BE2C (cell line): ENCODE measurements at places on chromosomes 11 and 22.

DNA sequence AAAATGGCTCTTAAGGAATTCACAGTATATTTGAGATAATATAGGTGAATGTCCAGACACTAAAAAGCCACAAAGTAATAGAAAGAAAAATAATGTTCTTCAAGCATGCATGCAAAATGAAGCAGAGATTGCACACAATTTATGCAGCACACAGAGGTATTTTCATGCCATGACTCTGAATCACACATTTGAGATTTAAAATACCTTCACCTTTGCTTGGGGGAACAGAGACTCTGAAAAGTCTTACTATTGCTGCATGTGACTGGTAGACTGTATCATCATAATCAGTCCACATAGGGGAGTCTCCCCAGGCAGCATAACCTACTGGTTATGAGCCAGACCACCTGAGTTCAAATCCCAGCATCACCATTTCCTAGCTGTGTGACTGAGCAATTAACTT lies 96.2 kb downstream of the RCN1 start:
- DNase-seq, result no peak

DNA sequence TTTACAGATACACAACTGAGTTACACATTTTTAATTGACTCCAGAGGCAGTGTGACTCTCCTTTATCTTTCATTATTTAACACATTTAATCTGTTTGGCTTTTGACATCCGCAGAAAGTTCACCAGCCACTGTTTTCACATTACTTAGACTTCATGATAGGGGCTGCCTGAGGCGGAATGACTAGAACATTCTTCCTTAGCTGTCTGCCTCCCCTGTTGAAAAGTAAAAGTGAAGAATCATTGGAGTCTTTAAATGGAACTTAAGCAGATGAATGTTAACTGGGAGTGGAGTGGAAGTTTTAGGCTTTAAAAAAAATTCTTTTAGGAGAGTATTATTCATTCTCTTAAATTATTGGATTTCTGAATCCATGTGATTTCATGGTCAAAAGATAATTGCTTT lies 229.2 kb upstream of the MTNR1B start:
- DNase-seq, result no peak

- DNase-seq, result no peak
Observed at GRCh38 chr11:15473954-15474837, 359.5 kb downstream of the INSC start.

GRCh38 chr22:29798318-29798717 lies 31.1 kb downstream of the UQCR10 start:
- no peak for DNase-seq

DNA sequence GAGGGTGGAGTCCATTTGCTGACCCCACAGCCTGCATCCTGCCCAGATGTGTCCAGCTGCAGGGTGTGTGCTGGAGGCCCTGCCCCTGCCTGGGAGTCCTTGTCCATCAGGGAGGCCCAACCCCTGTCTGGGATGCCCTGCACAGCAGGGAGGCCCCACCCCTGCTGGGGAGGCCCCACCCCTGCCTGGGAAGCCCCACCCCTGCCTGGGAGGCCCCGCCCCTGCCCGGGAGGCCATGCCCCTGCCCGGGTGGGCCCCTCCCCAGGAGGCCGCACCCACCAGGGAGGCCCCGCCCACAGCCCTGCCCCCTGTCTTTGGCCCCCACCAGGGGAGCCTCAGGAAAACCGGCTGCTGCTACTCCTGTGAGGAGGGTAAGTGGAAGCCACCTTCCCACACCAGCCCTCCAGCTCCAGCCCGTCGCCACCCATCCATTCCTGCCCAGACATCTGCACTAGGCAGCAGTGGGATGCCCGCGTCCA lies 37.2 kb downstream of the MUC5B start:
- peak; percentile 50 for DNase-seq

- DNase-seq, result no peak
Observed at GRCh38 chr11:119533462-119533861, 110.5 kb upstream of the THY1 start.

DNA sequence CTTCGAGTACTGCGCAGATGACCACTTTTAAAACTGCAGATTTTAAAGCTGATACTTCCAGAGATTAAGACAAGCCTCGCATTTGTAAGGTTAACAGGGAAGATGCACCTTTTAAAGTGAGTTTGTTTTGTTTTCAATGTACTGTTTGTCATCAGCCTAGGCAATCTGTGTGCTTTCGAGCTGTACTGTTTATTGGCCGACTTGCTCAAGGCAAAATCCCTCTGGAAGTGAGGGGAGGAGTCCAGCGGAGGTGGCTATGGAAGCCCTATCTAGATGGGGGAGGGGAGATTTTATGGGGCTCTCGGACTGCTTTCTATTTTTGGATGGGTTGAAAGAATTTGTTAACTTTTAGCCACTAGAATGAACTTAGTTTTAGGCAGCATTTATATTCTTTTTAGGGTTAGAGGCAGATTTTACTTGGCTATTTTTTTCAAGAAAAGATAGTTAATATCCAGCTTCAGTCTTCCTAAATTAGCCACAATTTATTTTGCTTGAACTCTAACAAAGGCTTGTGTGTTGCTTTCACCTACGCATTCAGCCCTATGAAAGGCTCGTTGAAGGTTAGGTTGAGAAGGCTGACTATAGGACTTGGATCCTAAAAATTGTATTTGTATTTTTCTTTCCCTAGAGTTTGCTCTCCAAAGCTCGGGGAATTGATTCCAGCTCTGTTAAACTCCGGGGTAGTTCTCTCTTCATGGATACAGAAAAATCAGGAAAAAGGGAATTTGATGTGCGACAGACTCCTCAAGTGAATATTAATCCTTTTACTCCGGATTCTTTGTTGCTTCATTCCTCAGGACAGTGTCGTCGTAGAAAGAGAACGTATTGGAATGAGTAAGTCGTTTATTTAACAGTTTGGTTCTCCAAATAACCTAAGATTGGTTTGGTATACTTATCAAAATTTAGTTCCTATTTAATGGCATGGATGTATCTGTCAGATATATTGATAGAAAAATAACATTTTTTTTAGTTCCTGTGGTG lies 2.1 kb downstream of the WEE1 start:
- peak; percentile 64 for DNase-seq

DNA sequence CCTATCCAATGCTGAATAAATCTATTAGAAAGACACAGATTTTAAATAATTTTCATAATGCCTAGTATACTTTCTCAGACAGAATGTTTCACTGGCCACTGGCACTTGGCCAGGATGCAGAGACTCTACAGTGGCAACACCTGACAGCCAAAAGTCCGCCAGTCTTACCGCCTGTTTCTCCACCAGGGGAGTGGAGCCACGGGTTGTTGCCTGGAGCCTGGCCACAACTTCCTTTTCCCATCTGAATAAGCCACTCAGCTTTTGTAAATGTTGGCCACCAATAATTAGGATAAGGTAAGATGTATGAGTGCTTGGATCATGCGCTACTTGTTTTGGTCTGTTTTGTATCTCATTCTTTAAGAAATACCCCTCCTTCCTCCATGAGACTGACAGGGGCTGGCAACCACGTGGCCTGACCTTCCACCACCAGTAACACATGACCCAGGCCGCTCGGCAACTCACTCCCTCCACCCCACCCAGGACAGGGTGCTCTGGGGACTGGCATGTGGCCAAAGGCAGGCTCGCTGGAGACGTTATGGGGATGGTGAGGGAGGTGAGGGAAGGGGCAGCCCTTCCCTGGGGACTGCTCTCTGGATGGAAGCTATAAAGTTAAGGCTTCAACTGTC lies 93.0 kb upstream of the BID start:
- DNase-seq, result peak; percentile 72

GRCh38 chr22:19970479-19971275 lies 29.1 kb upstream of the TXNRD2 start:
- DNase-seq, result peak; percentile 80

- DNase-seq, result no peak
Observed at GRCh38 chr22:30650508-30651116, 15.0 kb downstream of the SLC35E4 start.

DNA sequence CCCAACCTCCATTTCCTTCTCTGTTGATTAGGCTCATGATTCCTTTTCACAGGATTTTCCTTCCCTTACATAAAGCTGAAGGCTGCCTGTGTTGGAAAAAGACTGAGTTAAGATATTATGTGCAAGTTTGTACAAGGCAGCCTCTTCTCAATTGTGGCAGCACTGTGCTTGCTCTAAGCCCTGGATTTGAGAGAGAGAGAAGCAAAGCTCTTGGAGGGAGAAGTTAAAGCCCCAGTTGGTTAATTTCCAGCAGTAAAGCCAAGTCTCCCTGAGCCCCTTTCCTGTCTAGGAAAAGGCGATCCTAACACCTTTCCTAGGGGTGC lies 128.3 kb upstream of the SESN3 start:
- no peak for DNase-seq

- no peak for DNase-seq
Observed at GRCh38 chr22:45188779-45189178, 25.1 kb downstream of the NUP50 start.

DNA sequence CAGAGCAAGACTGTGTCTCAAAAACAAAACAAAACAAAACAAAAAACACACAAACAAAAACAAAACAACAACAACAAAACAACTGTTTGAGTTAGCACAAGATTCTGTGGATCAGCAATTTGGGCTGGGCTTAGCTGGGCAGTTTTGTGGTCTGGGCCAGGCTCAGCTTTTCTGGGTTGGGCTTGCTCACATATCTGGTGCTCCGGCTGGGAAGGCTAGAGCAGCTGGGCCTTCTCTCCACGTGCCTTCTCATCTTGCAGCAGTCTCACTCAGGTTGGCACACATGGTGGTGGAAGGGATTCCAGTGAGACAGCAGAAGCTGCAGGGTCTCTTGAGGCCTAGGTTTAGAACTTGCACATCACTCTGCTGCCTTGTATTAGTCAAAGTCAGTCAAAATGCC lies 35.7 kb downstream of the EIF3F start:
- no peak for DNase-seq

DNA sequence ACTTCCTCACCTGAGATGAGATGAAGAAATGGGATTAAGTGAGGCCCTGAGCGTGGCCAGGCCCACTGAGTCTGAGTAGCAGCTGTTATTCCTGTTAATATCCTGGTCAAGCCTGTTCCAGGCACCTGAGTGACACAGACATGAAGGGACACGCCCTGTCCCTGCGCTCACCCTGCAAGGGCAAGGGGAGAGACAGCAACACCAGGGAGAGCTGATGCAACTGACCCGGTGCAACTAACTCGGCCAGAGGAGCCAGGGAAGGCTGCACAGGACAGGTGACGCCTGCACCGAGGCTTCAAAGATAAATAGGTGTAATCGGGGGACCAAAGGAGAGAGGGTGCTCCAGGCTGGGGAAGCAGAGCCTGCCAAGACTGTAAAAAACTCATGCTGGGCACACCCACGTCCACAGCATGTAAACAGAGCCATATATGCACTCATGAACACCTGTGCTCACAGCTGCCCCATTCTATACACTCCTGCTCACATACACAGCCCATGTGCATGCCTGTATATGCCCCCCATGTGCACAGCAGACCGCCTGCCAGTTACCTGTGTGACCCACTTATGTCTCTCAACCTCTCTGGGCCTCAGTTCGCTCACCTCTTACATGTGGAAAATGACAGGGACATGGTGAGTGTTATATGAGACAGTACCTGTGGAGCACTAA lies 22.8 kb upstream of the GCAT start:
- DNase-seq, result no peak

DNA sequence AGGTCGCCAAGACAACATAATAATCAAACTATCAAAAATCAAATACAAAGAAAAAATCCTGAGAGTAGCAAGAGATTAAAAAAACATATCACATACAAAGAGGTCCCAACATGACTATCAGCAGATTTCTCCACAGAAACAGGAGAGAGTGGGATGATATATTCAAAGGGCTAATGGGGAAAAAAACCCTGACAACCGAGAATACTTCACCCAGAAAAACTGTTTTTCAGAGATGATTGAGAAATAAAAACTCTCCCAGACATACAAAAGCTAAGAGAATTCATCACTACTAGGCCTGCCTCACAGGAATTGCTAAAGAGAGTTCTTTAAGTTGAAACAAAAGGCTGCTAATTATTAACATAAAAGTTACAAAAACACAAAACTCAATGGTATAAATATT lies 108.1 kb downstream of the EFCAB6 start:
- no peak for DNase-seq

GRCh38 chr11:11125618-11126017 lies 227.4 kb downstream of the CSNK2A3 start:
- no peak for DNase-seq

DNA sequence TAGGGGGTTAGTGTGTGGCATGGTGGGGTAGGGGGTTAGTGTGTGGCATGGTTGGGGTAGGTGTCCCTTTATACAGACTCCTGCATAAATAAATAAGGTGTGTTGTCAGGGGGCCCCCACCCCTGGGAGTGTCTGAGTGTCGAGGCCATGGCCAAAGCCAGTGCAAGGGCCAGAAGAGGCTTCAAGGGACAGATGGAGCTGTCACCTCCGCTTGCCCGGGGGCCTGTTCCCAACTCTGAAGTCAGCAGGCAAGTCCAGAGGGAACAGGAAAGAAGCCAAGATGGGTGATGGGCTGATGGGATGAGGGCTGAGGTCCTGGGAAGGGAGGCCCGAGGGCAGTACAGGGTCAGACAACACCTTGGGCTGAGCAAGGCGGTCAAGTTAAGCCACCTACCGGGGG lies 997.8 kb downstream of the BRD1 start:
- DNase-seq, result no peak

DNA sequence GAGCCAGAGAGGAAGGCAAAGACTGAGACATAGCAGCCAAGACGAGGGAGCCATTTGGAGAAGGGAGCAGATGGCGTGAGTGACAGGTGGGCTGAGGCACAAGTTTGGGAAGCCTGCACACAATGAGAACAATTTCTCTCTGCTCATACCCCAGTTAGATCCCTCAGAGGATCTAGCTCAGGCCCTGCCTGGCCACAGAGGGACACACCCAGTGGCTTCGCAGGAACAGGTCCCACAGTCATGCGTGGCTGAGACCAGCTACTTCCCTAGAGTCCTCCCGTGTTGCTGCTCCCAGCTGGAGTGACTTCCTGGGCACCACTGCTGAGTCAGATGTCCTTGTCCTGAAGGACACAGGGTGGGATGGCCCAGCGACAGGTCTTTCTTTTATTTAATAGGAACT lies 33.4 kb upstream of the LYVE1 start:
- DNase-seq, result no peak

DNA sequence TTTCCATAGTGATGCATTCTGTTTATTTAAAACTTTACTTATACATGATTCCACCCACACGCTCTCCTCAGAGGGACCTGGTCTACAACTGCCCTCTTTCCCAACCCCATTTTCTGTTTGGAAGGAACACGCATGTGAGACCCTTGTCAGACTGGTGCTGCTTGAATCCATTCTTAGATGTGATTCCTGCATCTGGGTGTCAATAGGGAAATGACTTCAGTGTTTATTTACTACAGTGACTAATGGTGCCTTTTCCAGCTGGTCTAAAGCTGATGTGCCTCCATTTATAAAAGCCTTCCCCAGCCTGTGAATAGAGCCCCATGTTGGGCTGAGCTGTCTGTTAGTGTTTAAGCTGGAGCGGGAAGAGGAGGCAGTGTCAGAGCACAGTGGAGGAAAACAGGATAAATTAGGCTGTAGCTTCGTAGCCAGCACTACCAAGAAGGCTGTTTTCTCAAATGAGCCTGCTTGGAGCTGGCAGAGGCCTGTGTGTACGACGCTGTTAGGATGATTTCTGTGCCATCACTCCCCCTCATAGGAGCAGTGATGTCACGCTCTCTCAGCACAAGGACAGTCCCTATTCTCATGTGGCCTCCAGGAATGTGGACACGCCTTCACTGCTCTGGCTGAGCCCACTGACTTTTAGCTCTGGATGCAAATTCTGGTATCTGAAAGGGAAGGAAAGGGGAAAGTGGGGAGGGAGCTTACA lies 18.9 kb upstream of the C11orf96 start:
- peak; percentile 71 for DNase-seq
